GM04504 (cell line): ENCODE measurements at places on chromosomes 12 and 14.

GRCh38 chr12:68743356-68743755 lies 2.6 kb upstream of the SLC35E3 start:
- no peak for DNase-seq

DNA sequence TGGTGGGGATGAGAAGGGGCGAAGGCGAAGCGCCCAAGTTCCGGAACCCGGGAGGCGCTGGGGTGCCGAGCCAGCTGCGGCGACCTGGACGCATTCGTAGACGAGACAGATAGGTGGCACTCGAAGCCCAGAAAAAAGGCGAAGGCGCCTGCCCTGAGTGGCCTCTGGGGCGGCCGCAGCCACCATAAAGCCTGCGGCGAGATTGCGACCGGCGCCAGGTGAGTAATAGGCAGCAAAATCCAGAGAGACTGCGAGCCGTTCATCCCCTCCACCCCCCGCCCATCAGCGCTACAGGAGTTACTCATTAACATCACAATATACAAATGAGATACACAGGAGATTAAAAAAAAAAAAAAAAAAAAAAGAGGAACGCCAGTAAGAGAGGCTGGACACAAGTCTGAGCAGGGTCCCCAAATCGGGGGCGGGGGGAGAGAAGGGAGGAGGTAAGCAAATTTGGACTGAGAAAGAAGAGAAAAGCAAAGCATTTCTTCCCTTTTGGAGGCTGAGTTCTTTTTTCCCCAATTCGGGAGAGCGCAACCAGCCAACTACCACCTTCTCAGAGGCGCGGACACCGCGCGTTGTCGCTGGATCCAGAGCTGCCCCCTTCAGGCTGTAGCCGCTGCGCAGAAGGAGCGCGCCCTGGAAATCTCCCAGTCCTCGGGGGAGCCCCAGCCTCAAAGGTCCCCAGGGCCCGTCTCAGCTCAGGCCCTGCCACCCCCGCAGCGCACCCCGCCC lies 15.7 kb downstream of the TBX3 start:
- peak; percentile 84 for DNase-seq

DNA sequence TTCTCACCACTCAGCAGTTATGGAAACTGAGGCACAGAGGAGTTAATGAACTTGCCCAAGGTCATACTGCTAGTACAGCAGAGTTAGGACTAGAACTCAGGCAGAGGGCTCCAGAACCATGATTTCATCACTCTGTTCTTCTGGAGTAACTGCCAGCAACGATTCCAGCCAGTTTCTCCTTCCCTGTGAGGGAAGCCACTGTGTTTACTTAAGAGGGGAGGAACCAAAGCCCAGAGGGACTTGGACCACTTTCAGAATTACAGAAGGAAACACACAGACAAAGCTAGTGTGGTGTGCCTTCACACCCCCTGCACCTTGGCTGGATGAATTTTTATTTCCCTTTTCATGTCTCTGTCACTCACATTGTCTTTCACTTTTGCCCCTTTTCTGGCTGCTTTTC lies 398.2 kb downstream of the DPF3 start:
- no peak for DNase-seq

DNA sequence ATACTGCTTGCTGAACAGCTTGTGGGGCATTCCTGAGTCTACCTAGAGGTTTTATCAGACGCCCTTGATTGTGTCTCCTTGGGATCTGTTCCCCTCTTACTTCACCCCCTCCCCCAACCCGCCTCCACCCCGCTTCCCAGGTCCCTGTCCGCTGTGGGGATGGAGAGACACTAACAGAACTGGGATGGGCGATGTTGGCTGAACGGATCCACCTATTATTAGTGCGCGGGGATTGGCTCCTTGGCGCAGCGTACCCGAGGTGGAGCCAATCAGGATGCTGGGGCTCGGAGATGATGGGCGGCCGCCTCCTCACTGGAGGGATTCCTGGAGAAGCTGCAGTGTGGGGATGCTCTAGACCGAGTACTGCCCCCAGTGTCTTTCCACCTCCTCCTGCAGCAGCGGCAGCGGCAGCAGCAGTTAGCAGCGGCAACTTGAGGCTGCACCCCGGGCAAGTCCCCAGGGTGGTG lies at the start of gene SYT1:
Gene SYT1 (plus strand): TSS at position 372 of the 467 bp plus-strand sequence.
- peak; percentile 38 for DNase-seq

DNA sequence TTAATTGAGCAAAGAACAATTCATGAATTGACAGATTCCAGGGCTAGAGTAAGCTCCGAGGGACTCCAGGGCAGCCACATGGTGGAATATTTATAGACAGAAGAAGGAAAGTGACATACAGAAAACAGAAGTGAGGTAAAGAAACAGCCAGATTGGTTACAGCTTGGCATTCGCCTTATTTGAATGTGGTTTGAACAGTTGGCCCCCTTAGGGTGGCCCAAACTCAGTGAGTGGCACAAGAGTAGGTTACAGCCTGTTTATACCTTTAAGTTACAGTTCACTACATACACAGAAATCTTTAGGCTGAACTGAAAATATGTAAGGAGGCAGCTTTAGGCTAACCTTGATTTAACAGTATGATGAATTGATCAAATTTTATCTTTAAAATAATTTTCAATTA lies 174.5 kb upstream of the CNOT2 start:
- DNase-seq: no peak

DNA sequence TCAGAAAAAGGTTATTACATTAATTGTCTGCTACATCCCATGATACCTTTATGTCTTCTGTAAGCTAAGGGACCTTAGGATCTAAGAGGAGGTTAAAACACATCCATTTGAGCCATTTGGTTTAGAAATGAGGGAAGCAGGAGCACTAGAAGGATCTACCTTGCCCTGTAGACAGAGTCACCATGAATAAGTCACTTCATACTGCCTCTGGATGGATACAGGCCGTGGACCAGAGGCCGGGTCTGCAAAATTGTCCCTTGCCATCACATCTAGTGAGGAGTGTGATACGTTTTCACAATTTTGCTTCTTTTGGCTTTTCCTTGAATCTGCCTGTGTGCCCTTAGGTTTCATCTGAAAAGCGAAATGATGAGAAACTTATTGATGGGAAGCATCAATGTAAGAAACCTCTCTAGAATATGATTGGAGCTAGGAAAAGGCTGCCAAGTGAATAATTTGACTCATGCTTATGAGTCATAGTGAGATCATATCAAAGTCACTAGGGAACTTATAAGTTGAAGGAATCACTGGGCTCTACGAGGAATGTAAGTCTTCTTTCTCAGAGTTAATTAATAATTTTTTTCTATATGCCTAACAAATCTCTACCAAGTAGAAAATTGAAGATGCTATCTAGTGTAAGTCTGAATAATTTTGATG lies 10.8 kb downstream of the GLRX5 start:
- peak; percentile 42 for DNase-seq

- peak; percentile 64 for DNase-seq
These were observed 980 bp upstream of the RNASE8 start for GRCh38 chr14:21056520-21057163.

GRCh38 chr12:80877721-80878265 lies 59.9 kb downstream of the LIN7A start:
- no peak for DNase-seq
